ENCODE measurements at places on chromosomes 11 and 22.

- DNase-seq = no peak
These were observed 23.2 kb downstream of the ISX start for GRCh38 chr22:35089139-35089538.

GRCh38 chr11:46914910-46915309 is 3.4 kb downstream of the LRP4 start:
- DNase-seq = no peak

DNA sequence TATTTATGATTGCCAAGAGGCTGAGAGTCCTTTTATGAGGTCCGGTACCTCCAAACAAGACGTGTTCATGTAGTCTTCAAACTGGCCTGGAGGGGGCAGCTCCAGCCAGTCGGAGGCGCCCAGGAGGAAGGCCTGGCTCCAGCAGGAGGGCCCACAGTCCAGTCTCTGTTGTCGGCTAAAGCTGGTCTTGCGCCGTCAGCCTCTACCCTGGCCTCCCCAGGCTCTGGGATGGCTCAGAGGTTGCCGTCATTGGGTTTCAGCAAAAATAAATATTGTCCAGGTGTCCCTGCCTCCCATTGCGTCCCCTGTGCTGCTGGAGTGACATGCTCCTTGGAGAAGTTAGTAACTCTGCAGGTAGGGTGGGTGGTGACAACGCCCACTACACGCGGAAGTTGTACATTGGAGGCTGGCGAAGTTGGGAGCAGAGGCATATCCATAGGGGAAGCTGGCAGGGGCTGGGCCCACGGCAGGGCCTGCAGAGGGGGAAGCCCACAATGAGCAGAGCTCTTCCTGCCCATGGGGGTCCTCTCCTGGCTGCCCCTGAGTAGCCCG is 1.0 kb upstream of the SLC25A1 start:
- DNase-seq = peak; percentile 82

DNA sequence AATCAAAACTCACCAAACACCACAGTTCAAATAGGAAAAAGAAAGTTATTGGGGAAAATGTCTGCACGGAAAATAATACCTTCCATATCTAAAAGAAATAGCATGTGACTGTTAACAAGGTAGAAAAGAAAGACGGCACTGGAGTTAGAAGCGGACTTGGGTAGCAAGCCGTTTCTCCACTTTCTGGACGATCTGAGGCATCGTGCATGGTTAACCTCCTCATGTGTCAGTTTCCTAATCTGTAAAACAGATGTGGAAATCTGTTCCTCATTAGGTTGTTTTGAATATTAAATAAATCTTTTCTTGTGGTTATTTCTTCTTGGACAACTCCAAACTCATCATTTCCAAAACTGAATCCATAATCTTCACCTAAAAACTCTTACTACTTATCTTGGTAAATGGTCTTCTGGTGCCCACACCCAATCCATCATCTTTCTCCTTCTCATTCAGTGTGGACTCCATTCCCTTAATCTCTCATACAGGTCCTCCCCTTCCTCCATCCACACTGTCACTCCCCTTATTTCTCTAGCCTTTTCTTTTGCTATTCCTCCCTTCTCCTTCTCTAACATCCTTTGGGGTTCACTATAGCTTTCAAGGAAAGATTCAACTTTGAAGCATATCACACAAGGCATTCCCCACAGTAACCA is 53.5 kb downstream of the VSIG10L2 start:
- DNase-seq = peak; percentile 4

- no peak for DNase-seq
These were observed 176.6 kb upstream of the PDGFD start for GRCh38 chr11:104340590-104340989.

DNA sequence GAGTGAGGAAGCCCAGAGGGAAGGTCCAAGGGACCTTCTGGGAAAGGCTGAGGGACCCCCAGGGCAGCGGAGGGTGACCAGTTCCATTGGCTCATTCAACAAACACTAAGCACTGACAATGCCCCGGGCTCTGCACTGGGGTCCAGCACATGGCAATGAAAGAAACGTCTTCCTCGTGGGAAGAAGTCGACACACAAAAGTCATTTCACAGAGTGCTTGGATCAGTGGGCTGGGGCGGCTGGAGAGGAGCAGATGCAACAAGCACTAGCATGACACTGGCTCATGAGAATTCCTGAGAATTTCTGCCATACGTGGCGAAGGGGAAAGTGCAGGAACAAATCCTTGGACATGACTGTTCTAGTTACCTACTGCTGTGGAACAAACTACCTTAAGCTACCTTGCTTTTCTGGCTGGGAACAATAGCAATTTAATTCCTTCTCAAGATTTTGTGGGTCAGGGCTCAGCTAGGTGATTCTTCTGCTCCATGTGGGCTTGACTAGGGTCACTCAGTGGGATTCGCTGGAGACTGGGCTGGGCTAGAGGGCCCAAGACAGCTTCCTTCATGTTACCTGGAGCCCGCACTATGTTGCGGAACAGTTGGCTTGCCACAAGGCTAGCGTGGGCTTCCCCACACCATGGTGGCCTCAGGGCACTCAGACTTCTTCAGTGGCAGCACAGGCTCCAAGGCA is 6.9 kb upstream of the STIP1 start:
- DNase-seq = no peak

DNA sequence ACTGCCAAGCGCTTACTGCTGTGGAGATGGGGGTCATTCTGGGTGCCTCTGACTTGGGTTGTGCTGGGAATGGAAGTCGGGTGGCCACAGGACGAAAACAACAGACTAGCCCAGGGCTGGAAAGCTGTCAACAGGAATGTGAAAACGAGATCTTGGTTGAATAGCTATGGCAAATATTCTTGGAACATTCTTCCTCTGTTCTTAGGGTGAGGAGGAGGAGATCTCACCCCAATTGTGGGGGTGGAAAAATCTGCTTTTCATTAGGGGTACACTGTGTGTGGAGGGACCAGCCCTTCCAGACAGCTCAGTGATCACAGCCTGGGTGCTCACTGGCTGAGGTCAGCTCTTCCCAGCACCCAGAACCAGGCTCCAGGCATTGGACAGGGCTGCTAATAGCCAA is 52.0 kb upstream of the PRSS23 start:
- no peak for DNase-seq

GRCh38 chr11:86120807-86121206 is 51.9 kb upstream of the PICALM start:
- DNase-seq = no peak

DNA sequence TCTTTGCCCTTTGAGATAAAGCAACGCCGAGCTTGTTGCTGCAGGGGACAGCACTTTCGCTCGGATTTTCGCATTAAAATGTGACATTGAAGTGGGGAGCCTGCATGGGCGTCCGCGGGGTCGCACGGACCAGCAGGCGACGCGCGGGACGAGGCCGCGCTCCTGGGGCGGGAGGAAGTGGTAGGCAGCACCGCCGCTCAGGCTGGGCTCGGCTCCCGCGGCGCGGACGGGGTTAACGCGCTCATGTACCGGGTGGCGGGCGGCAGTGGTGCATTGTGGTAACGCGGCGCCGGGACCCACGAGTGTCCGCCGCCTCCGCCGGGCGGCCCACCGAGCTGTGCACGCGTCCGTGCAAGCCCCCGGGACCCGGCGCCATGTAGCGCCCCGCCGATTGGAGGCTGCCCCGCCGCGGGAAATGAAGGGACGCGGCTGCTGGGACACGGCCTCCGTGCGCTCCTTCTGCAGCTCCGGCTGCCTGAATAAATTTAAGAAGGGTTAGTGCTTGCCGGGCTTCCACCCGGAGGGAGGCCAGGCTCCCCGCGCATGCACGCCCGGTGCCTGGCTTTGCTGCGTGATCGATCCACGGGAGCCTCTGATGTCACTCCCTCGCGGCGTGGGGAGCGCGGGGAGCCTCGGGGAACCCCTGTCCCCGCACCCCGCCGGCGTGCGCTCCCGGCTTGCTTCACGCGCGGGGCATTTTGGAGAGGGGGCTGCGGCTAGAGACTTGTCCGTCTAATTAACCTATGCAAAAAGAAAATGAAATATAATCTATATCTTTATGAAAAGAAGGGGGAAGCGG is 127.7 kb downstream of the OSBP2 start:
- no peak for DNase-seq

GRCh38 chr11:80204021-80204420 is 763.2 kb upstream of the TENM4 start:
- DNase-seq = no peak

GRCh38 chr11:60855726-60856633 is at the start of gene PTGDR2:
Gene PTGDR2 (minus strand): TSS chr11:60855950. CDS start chr11:60853722, 2,228 bp downstream.
- no peak for DNase-seq

- DNase-seq = no peak
These were observed 188.6 kb upstream of the MTMR2 start for GRCh38 chr11:96112192-96113128.

- DNase-seq = no peak
These were observed 61.7 kb downstream of the LARGE2 start for GRCh38 chr11:45984192-45984591.

DNA sequence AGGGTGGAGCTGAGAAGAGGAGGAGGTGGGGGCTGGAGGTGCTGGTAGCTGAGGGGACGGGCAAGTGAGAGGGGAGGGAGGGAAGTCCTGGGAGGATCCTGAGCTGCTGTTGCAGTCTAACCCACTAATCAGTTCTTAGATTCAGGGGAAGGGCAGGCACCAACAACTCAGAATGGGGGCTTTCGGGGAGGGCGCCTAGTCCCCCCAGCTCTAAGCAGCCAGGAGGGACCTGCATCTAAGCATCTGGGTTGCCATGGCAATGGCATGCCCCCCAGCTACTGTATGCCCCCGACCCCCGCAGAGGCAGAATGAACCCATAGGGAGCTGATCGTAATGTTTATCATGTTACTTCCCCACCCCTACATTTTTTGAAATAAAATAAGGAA is 24.4 kb downstream of the FADS3 start:
- no peak for DNase-seq

DNA sequence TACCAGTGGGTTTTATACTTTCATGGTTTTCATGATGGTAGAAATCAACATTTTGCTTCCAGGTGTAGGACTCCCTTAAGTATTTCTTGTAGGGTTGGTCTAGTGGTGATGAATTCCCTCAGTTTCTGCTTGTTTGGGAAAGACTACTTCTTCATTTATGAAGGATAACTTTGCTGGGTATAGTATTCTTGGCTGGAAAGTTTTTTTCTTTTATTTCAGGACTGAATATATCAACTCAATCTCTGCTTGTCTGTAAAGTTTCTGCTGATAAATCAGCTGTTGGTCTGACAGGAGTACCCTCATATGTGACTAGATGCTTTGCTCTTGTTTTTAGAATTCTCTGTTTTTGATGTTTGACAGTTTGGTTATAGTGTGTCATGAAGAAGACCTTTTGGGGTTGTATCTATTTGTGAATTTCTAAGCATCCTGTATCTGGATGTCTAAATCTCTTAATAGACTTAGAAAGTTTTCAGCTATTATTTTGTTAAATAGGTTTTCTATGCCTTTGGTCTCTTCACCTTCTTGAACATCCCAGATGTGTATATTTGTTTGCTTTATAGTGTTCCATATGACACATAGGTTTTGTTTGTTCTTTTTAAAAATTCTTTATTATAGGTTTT is 95.9 kb downstream of the ENTHD1 start:
- DNase-seq = no peak

- no peak for DNase-seq
These were observed 12.9 kb downstream of the MYEOV start for GRCh38 chr11:69306821-69307220.

Measured in fibroblast of the conjunctiva (primary cell).